Dermis microvascular lymphatic vessel endothelial cell (primary cell): ENCODE measurements at places on chromosomes 11 and 22. TPM values are rescaled to one million over a fixed set of nuclear protein-coding genes. Genes with fewer than 3 reads are reported as not detected.

- peak; percentile 51 for DNase-seq
These were observed 1.2 kb upstream of the AHNAK start for GRCh38 chr11:62547691-62548281.

GRCh38 chr11:69644071-69644961, 3.4 kb downstream of the CCND1 start:
- no peak for DNase-seq

The JAM3 gene
- total RNA-seq: 8.6 and 15.8 TPM in 2 replicates

The ADAMTS8 gene
- not detected in 2 replicates for total RNA-seq

The EHF gene
- not detected in 2 replicates for total RNA-seq

GRCh38 chr11:110430267-110431050, 711 bp downstream of the FDX1 start:
- peak; percentile 24 for DNase-seq

DNA sequence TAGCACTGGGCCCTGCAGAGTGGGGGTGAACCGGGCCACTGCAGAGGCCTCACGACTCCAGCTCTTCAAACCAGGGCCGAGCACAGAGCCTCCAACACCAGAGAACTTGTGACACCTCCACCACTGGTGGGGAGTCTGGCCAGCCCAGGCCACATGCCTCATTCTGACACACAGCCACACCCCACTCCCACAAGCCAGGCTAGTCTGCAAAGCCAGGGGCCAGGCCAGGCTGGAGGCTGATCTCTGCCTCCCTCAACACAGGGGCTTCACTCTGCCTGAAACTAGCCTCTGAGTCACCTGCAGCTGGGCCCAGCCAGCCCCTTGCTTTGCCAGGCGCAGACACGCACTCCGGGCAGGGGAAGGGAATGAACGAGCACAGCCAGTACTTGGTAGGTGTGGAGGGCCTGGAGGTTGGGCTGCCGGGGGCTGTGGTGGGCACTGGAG, 102.9 kb downstream of the MED15 start:
- DNase-seq: no peak

GRCh38 chr22:29014773-29015172, 46.9 kb downstream of the C22orf31 start:
- no peak for DNase-seq

- no peak for DNase-seq
These were observed 32.5 kb downstream of the PLEKHA7 start for GRCh38 chr11:16981651-16982194.
